ENCODE measurements at places on chromosomes 13 and 19.

DNA sequence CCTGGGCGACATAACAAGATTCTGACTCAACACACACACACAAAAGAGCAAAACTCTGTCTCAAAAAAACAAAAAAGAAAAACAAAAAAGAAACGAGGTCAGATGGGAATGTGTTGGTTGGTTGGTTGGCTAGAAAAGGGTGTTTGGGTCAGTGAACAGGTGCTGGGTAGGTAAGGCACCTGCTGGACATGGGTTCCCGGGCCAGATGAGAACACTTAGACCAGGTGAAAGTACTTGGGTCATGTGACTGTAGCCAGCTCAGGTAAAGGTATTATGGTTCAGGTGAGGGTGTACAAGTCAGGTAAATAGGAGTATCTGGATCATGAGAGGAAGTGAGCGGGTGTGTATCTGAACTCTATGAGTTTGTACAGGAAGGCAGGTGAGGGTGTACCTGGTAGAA lies 14.5 kb upstream of the ZNF414 start:
- DNase-seq = no peak

DNA sequence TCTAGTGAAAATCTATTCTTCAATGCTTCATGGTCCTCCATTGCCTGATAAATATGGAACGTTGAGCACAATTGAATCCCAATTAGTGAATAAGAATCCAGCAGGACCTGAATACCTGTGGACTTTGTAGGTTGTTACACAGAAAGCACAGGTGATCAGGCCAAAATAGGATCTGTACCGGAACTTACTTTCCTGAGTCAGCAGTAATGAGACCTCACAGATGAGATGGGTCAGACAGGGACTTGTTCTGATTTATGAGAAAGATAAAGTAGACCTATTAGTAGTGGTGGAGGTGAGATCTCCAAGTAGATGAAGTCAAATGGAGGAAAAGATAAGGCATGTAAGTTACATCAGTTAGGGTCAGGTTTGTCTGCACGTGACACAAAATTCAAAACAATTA lies 351.1 kb downstream of the MTUS2 start:
- no peak for DNase-seq

GRCh38 chr13:85654227-85654626 lies 145.0 kb downstream of the SLITRK6 start:
- no peak for DNase-seq

DNA sequence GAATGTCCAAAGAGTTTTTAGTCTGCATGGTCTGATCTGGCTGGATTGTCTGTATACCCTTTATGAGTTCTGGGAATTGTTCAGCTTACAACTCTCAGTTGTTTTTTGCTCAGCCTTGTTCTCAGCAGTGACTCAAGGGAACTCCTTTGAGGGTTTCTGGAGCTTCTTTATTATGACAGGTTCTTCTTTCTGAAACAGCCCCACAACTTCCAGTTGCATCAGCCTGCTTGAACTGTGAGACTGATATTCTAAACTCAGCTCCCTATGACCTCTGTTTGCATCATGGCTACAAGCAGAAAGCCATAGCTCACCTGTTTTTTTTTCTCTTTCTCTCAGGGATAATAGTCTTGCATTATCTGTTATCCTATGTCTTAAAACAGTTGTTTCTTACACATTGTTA lies 85.0 kb downstream of the TDRD3 start:
- no peak for DNase-seq

DNA sequence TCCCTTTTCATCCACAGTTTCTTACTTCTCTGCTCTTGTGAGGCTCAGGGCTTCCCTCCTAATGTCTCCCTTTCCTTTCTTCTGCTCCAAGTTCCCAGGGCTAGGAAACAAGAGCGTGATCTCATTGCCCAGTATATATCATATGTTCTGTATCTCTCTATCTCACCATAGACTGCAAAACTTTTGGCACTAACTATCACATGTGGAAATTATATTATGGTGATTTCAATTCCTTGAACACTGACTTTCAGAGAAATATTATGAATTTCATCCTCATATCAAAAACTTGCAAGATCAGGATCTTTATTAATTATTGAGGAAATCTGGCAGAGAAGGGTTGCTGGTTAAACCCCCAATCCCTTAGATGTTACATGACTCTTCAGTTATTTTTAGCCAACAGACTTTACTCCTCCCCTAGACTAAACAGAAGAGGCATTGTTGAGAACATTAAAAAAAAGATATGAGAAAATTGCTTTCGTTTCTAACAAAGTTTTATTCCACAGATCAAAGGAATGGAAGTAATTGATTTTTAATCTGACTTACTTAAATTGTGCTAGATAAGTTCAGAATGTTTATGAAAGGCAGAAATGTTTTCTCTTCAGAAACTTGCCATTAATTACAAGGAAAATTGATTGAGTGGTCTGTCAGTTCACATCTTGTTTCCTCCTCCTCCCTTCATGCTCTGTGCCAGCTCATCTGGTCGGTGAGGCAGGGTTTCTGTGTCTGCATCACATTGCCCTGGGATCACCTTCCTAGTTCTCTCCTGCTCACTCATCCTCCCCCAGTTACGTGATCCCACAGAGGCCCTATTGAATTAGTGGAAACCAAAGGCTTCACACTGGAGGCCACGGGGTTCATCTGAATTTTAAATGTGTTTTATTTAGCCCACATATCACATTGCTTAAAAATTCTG lies 378.5 kb downstream of the LMO7 start:
- DNase-seq = no peak

All from uterus (tissue), 4 donors.